ENCODE measurements at places on chromosomes 13 and 19. TPM values are rescaled to one million over a fixed set of nuclear protein-coding genes. Genes with fewer than 3 reads are reported as not detected.

HIPK4 gene
- not detected for total RNA-seq

RXFP2 gene
- not detected for total RNA-seq

OXGR1 gene
- not detected for total RNA-seq

LYPD5 gene
- not detected for total RNA-seq

FPR3 gene
- total RNA-seq, result not detected

OLFM2 gene
- 11.5 TPM for total RNA-seq

LILRB1 gene
- total RNA-seq, result not detected

RB1 gene
- 24.8 TPM for total RNA-seq

IL12RB1 gene
- not detected for total RNA-seq

ELAVL1 gene
- total RNA-seq, result 83.9 TPM

DCUN1D2 gene
- 12.7 TPM for total RNA-seq

CCDC97 gene
- 12.3 TPM for total RNA-seq

NPHS1 gene
- total RNA-seq, result 0.18 TPM

FUT3 gene
- not detected for total RNA-seq

CLEC11A gene
- total RNA-seq, result 91.4 TPM

SIGLEC9 gene
- total RNA-seq, result not detected

CD209 gene
- not detected for total RNA-seq

NXNL1 gene
- not detected for total RNA-seq

ATP4A gene
- total RNA-seq, result not detected
